ENCODE measurements at places on chromosomes 4 and X. TPM values are rescaled to one million over a fixed set of nuclear protein-coding genes. Genes with fewer than 3 reads are reported as not detected.

The PNMA5 gene
- total RNA-seq: not detected

The MAGEC1 gene
- total RNA-seq: not detected

The CT45A2 gene
- total RNA-seq: not detected

The SEPTIN6 gene
- total RNA-seq: 16.6 TPM

The L1CAM gene
- 0.34 TPM for total RNA-seq

The MSL3 gene
- total RNA-seq: 23.5 TPM

The FNIP2 gene
- 4.6 TPM for total RNA-seq

The NLGN3 gene
- total RNA-seq: 1.6 TPM

The TMEM47 gene
- total RNA-seq: 38.6 TPM

The RHOXF2B gene
- not detected for total RNA-seq

The HPGDS gene
- not detected for total RNA-seq

The RIPPLY1 gene
- not detected for total RNA-seq

The DMRTC1 gene
- total RNA-seq: not detected

Data from pericardium fibroblast (primary cell).